ENCODE measurements at places on chromosomes 1 and 21. TPM values are rescaled to one million over a fixed set of nuclear protein-coding genes. Genes with fewer than 3 reads are reported as not detected.

DNA sequence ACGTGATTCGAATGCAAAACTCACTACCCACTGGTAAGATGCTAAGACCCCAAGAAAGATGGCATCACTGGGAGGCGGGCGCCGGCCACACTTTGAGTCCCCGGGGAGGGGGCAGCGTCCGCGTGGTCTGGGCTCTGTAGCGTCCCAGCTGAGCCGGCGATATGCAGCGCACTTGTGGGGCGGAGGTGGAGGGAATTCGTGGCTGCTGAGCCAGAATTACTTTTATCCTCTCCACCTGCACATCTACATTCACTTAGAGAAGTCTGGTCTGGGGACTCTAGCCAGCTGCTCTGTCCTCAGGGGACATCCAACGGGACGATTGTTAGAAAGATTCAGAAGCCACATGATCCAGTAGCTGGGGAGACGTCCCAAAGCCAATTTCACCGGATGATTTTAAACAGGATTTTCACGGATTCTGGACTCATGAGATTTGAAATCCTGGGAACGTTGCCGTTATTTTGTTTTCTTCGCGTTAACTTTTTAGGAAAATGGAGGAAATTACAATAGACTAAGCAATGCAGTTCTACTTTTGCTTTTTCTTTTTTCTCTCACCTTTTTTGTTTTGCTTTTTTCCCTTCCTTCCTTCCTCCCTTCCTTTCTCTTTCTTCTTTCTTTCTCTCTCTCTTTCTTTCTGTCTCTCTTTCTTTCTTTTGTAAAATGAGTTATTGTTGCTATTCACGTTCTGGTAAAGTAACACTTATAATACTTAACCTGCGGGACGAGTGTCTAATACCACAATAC lies 1.3 kb downstream of the JAM2 start:
- DNase-seq: peak; percentile 29

DNA sequence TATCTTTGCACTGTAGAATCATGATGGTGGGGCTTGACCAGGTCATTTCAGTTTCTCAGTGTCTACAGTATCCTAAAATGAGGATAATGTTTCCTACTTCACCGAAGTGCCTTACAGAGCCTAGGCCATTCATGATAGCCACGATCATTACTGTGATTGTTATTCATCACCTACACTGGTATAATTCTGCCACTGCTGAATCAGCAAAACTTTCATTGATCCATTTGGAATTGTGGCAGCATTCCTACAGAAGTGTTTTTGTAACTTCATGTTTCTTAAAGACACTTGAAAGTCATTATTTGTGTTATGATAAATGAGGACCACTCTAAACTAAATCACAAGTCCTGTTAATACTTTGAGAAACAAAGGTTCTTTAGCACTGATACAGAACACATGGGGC lies 6.0 kb upstream of the PLPPR5 start:
- no peak for DNase-seq

- no peak for DNase-seq
These were observed 74.0 kb downstream of the LPGAT1 start for GRCh38 chr1:211756471-211757020.

DNA sequence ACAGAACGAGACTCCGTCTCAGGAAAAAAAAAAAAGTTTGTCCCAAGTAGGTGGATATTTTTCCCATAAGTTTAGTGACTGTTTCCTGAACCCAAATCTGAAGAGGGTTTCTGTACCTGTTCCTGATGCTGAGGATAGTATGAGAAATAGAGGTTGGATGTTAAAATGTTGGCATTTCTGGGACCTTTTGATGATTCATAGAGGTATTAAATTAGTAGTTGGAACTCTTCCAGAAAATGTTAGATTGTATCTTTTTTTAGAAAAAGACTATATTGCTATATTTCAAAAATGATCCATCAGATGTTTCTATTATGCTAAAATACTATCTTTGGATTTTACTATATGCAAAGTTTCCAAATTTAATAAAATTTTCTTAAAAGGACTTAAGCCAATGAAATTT lies 2.9 kb upstream of the CENPL start:
- DNase-seq: no peak

GRCh38 chr1:199029401-199029800 lies 390.6 kb downstream of the PTPRC start:
- DNase-seq: no peak

- DNase-seq: no peak
These were observed 273.0 kb upstream of the NFIA start for GRCh38 chr1:60809204-60809980.

GRCh38 chr1:187167555-187167954 lies 338.8 kb downstream of the PLA2G4A start:
- no peak for DNase-seq

The FAM72C gene
- 0.68 TPM for total RNA-seq

The MDM4 gene
- 39.4 TPM for total RNA-seq

The KRTAP11-1 gene
- not detected for total RNA-seq

The KLHL21 gene
- total RNA-seq: 108 TPM

Data from adrenal gland (tissue), 19 donors.